AG08396 (cell line): ENCODE measurements at places on chromosomes 7 and 10.

- DNase-seq = no peak
Measured at GRCh38 chr10:9814285-9814864, 1203.3 kb upstream of the CELF2 start.

GRCh38 chr7:133980804-133981203 lies 146.3 kb upstream of the LRGUK start:
- no peak for DNase-seq

DNA sequence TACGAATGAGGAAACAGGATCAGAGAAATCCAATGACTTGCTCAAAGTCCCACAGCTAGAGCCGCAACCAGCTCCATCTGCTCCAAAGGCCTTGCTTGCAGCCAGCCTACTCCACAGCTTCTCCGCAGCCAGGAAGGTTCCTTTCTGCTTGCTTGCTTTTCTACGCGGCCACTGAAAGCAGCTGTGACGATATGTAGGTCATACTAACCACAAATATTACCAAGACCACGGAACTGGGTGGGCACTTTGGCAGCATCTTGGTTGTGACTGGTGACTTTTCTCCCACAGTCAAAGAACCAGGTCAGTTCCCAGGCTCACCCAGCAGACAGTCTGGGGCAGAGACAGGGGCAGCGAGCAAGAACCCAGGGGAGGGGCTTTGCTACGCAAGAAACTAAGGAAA lies 86.4 kb downstream of the FAM53B start:
- DNase-seq = peak; percentile 40

- no peak for DNase-seq
Measured at GRCh38 chr7:45718464-45719330, 144.5 kb downstream of the ADCY1 start.

DNA sequence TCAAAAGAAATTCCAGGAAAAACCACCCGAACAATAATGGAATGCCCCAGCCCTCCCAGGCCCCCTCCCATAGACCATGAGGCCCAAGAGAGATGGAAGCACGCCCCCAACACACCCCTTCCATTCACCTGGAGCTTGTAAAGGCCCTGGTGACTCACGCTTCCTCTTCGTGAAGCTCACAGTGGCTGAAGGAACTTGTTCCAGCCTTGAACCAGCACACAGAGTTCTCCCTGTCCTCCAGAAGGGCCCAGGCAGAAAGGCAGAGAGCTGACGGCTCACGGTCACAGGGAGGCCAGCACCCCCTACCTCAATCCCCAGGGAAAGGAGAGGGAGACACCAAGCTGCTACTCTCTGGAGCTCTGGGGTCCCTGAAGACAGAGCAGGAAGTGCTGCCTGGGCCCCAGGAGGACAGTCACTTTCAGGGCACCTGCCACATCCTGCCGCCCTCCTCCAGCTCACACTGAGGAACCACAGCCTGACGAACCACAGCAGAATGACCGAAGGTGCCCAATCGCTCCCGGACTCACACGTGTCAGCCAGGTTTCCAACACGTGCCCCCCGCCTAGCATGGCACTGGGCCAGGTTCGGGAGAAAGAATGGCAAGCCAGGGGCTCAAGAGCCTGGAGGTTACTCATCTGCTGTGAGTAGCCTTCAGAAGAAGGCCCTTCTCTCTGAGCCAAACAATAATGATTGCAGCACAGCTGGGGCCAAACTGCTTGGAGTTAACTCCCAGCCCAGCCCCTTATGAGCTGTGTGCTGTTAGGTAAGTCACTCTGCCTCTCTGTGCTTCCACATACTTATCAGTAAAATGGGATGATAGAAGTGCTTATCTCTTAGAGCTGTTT lies 52.8 kb downstream of the DLG5 start:
- peak; percentile 38 for DNase-seq

DNA sequence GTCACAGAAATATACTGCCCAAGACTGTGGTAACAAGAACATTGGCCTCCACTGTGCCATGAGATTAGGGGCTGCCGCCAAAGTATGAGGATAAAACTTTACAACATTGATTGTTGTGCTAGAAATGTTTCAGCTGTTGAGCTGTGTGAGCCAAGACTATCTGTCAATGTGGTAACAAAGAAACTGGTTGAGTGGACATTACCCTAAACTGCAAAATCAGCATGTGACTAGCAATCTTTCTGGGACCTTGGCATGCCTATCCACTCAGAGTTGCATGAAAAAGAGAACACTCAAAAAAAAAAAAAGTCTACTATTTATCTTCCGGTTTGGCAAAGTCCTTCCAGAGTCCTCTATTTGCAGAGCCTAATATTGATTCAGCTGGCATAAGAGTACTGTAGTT lies 605.6 kb upstream of the CNTNAP2 start:
- DNase-seq = no peak

DNA sequence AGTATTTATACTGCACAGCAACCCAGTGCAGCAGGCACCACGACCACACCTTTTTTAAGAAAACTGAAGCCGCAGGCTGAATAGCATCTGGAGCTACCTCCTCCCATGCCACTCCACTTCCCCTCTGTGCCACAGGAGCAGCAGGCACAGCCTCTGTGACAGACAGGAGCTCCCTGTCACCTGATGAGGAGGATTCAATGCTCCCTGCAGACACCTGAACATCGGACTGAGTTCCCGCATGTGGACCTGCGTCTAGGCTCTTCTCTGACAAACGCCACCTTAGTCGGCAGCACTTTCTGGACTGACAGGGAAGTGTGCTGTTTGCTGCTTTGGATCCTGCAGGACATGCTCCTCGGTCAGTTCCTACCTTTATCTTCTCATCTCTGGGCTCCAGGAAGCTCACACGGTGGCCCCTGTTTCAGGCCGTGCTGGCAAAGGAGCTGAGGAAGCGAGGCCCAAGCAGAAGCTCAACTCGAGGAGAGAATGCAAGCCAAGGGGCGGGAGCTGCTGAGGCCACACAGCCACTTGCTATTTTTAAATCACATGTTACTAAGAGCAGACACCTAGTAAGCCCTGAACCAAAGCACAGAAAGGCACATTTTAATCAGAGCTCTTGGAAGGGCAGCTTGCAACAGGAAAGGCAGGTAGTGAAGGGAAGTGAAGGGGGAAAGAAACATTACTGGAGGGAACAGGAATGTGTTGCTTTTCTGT lies 56.6 kb downstream of the VOPP1 start:
- no peak for DNase-seq

GRCh38 chr10:49353026-49353894 lies 42.6 kb downstream of the DRGX start:
- DNase-seq = no peak

GRCh38 chr7:88151119-88151790 lies 68.6 kb downstream of the SRI start:
- no peak for DNase-seq

GRCh38 chr10:103820101-103821062 lies 35.0 kb downstream of the SH3PXD2A start:
- peak; percentile 57 for DNase-seq

GRCh38 chr7:83956104-83956503 lies 238.5 kb downstream of the SEMA3A start:
- no peak for DNase-seq

- DNase-seq = no peak
Measured at GRCh38 chr7:91949221-91950009, 8.8 kb downstream of the AKAP9 start.

GRCh38 chr10:125824736-125825135 lies 1.4 kb downstream of the BCCIP start:
- peak; percentile 42 for DNase-seq

DNA sequence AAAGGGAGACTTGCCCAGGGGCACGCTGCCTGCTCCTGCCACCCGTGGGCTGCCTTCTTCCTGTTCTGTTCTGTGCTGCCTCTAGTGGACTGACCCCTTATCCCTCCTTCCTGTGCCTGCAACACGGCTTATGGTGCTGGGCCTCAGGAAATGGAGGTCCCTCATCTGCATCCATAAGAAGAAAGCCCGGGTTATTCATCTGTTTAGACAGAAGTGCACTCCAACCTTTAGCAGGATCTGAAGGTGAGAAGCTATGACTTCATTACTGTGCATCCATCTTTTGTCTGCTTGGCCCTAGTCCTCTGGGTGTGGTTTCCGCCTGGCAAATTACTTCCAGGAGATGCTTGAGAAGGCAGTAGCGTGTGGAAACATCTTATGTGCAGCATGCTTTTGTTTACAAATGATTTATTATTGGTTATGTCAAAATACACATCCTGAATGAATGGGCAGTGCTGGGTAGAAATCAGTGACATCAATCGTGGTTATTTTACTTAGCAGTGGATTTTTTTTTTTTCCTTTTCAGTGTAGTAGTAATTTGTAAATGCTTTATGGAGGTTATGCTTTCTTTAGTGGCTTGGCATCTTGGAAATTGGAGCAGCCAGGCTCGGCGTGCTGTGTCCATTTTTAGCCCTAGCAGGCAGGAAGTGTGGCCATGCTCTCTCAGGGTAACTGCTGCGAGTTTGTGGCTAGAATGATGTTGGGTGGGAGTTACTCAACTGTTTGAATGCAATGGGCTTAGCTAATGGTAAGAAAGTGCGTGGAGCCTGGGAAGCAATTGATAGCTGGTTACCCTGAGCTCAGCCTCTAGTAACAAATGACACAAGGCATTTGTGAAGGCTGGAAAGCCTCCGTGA lies 12.7 kb downstream of the PTPRE start:
- DNase-seq = peak; percentile 37

DNA sequence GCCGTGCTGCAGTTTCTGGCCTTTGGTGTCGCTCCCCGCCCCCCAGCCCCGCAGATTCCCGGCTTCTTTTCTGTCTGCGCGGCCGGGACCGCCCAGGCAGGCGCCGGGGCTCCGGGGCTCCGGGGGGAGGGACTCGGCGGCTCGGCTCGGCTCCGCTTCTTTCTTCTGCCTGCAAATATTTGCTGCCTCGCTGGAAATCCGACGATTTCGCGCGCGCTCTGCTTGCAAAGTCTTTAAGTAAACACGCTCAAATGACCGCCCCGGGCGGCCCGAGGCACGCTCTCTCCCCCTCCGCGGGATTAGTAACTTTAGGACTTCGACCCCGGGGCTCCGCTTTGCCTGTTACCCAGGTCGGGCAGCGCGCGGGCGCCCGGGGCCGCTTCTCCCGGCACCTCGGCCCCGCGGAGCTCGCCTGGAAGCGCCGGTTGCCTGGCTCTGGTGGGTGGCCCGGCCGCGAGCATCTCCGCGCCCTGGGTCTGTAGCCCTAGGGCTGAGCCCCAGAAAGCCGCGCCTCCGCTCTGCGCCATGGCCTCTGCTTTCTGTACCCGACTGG lies 3.9 kb upstream of the GATA3 start:
- DNase-seq = no peak

- peak; percentile 5 for DNase-seq
Measured at GRCh38 chr10:4111643-4112042, 326.6 kb upstream of the KLF6 start.

GRCh38 chr7:36923185-36923584 lies 198.9 kb upstream of the AOAH start:
- DNase-seq = no peak

DNA sequence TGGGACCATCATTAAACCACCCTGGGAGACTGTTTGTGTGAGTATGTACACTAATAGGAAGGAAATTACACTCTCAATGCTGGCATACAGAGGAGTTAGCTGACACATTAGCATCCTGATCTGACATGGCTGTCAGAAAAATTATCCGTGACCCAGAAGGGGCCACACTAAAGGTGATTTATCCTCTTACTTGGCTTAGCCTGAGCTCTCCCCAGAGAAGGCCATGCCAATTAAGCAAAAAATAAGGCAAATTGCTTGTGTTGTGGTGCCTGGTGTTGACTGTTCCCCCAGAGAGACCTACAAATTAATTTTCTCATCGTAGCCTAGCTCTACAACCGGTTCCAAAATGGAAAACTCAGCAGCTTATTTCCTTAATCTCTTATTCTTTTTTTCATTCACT lies 992.3 kb downstream of the KCNMA1 start:
- no peak for DNase-seq

GRCh38 chr7:43108255-43109011 lies 4.0 kb upstream of the HECW1 start:
- peak; percentile 75 for DNase-seq

DNA sequence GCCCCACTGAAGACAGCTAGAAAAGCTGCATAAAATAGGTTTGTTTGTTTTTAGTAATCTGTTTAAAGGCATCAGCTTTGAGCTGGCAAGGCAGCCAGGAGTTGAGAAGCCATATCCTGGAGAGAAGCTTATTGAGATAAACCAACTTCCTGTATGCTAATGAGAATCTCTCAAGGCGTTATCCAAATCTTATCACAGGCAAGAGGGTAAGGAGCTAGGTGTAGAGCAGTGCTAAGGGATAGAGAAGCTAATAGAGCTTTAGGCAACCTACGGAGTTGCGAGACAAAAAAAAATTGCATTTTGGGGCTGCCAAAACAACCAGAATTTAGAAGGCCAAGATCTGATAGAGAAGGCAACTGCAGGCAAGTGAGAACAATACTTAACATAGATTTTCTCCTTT lies 641.6 kb downstream of the SH2D4B start:
- no peak for DNase-seq

GRCh38 chr7:145534301-145534700 lies 582.3 kb upstream of the CNTNAP2 start:
- no peak for DNase-seq

DNA sequence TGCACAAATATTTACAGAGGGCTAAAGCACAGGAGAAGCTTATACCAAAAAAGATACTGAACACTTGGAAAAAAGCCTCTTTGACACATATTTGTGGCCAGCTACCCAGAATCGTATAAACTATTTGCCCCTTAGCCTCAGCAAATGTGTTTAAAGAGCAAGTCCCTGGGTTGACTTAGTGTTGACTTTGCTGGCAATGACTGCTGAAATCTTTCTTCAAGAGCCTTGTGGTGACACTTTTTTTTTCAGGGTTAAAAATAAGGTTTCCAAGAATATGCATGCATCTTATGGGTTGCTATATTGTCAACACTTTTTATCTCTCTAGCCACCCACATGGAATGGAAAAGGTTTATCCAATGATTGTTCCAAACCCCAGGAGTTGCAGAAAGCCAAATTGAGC lies 14.9 kb upstream of the PLEKHS1 start:
- DNase-seq = no peak

DNA sequence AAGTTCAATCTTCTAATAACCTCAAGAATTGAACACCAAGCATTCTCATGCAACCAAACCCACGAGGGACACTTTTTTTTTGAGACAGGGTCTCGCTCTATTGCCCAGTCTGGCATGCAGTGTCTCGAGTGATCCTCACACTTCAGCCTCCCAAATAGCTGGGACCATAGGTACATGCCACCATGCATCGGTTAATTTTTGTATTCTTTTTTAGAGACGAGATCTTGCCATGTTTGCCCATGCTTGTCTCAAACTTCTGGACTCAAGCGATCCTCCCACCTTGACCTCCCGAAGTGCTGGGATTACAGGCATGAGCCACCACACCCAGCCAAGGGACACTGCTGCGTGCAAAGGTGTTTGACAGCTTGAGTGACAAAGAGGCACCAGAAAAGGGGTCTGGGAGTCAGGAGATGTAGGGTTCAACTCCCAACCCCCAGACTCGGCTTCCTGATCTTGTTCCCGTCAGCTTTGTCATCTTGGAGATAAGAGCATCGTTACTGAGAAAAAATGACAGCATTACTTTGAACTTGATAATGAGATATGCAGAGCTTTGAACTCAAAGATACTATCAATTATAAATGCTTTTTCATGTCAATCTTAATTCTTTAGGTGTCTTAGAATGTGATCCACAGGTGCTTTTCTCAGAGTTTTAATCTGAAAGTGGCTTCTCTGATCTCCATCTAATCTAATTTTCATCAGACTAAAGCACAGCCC lies 1.6 kb upstream of the CYTH3 start:
- DNase-seq = no peak

- DNase-seq = no peak
Measured at GRCh38 chr10:4121502-4122380, 336.7 kb upstream of the KLF6 start.
